Adipocyte (in vitro differentiated cells): ENCODE measurements at places on chromosomes 2 and 18.

GRCh38 chr2:12295856-12296519 lies 420.7 kb upstream of the TRIB2 start:
- DNase-seq: no peak

DNA sequence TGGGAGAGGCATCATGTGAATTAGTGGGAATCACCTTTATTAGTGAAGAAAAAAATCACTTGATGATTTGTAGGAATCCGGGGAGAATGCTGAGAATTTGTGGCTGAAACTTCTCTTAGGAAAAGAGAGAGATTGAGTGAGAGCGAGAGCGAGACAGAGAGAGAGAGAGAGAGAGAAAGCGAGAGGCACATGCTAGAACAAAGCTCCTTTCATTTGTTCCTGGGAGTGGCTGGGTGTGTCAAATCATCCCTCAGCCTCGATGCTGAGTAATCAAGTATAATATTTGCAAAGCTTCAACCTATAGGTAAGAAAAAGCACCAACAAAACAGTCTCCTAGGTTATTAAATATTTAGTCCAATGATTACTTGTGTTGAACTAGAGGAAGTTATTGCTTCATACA lies 4.4 kb upstream of the SERPINB5 start:
- DNase-seq: no peak

DNA sequence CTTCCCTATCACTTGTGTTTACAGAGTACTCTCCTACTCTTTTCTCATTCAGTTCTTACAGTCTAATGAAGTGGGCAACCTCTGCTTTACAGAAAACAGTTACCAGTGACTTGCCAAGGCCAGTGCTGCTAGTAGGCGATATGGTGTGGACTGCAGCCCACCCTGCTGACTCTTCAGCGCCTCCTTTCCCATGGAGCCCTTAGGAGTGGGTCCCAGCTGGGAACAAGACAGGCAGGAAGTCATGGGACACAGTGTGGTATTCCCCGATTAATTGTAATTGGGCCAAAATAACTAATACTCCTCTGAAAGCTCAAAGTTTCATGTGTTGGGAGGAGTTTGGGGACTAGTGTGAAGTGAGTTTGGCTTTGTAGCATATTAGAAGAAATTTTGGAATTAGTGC lies 120.1 kb upstream of the EML6 start:
- DNase-seq: no peak

GRCh38 chr2:20457661-20458630 lies 11.1 kb downstream of the RHOB start:
- no peak for DNase-seq

DNA sequence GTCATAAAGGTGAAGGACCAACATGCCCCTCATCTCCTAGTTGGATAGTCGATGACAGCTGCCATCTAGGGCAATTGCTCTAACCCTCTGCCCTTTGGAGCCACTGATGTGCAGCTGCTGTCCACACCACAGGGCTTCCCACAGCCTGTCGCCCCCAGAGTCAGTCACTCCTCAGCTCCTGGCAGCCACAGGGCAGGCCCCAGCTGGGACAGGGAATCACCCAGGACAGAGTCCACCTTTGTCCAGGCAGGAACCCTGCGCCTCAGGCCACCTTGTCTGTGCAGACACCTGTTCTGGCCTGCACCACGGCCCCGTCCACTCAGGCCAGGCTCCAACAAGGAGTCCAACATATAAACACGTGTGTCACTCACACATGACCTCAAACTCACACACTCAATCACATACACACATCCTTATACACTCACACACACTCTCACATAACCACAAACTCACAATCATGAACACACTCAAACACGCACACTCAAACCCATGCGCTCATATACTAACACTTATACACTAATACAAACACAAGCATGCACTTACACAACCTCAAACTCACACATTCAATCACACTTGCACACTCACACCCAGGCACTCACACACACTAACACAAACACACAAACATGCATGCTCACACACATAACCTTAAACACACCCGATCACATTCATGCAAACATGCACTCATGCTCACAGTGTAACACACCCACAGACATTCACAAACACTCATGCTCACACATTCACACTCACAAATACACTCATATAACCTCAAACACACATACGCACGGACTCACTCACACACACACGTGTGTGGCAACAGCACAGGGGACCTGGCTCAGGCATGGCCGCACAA lies 29.7 kb downstream of the HDAC4 start:
- DNase-seq: no peak
